ENCODE measurements at places on chromosomes 6 and 20.

DNA sequence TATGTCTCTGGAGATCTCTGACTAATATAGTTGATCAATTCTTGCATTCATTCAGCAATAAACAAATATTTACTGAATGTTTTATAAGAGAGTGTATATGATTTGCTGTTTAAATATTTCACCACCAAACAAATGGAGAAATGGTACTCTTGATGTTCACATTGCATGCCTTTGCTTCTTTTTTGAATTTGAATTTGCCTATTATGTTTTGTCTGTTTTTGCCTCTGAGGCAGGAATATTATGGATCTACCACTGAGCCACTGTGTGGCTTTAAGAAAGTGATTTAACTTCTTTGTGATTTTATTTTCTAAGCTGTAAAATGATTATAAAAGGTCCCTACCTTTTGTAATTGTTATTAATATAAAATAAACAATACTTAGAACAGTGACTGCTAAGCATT lies 345.0 kb downstream of the DOK5 start:
- no peak for DNase-seq

DNA sequence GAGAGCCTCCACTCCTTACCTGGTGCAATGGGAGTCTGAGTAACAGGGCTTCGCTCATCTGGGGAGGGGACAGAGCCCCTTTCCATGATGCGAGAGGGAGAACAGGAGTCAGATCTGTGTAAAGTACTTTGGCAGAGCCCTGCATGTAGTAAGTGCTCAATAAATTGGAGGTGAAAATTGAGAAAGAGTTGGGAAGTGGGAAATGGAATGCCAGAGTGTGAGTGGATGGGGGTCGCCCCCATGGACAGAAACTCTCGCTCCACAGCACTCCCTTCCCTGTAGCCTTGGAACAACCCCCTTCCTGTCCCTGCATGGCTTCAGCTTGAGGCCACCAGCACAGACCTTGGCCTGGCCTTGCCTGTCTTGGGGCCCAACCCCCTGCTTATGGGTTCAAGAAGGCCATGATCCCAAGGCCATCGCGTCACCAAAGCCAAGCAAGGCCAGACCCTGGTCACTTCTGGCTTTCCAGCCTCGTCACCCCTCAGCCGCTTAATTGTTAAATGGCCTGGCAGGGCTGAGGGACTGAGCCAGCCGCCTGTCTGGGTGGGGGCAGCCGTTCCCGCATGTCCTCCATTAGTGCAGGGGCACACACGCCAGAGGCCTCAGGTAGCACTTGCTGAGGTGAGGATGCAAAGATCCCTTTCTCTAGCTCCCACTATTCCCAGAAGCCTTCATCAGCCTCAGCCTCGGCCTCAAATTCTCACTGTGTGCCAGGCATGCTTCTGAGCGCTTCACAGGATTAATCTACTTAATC lies 93.7 kb upstream of the PTPN1 start:
- no peak for DNase-seq

DNA sequence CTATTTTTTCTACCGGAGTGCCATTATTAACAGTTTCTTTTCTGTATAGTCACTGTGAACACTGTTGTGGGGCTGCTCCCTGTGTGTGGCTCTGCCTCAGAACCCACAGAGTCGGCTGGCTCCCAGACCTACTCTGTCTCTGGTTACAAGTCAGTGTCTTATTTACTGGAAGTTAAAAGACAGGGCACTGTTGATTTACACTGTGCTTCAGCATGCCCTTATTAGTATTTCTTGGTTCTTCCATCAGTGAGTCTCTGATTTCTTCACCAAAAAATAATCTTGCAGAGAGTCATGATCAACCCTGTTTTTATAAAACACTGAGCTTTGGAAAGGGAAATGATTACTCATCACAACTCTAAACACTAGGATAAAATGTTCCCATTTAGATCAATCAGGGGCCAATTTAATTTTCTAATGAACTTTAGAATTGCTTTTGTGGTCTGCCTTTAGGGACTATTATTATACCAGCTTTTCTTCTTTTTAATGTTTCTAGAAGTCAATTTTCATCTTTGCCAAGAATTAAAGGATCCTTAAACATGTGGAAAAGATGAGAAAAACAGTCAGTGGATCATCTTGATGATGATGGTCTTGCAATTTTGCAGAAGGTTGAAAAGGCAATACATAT lies 92.6 kb downstream of the UTRN start:
- DNase-seq: no peak

GRCh38 chr6:41232667-41233066 lies 4.5 kb downstream of the TREML4 start:
- DNase-seq: no peak

- DNase-seq: no peak
These were observed 68.5 kb downstream of the TMEM200A start for GRCh38 chr6:130434174-130434873.

DNA sequence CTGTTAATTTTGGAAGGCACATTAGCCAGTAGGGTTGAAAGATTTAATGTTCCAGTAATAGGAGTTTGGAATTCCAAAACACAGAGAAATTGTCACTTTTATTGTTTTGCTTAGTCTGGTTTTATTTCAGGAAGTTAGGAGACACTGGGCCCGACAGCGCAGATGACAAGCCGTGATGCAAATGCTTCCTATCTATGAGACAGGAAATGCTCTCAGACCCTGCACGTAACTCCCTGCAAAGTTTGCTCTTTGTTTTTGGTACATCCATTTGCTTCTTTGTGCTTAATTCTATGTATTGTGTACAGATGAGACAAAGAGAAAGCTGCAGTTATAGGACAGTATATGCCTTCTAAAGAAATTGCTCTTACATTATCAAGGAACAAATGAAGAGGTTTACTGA lies 201.6 kb upstream of the SGK1 start:
- no peak for DNase-seq

- DNase-seq: no peak
These were observed 50.5 kb downstream of the SAMD5 start for GRCh38 chr6:147559006-147559405.

DNA sequence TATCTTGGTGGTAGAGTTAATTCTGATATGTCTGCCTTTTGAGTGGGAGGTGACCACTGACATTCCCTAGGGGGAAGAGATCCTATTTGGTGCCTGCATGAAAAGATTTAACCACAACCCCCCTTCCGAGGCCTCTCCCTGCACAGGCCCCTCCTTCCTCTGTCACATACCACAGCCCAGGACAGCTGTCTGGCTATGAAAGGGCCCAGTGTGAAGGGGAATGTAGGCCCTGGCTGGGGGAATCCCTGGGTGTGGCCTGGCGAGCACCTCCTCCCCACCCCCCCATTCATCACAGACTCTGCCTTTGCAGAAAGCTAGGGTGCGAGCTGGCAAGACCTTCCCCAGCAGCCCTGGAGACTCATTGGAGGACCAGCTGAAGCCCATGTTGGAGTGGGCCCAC lies 27.4 kb upstream of the MAPRE1 start:
- no peak for DNase-seq

- no peak for DNase-seq
These were observed 10.3 kb downstream of the PDE10A start for GRCh38 chr6:165652766-165653165.

DNA sequence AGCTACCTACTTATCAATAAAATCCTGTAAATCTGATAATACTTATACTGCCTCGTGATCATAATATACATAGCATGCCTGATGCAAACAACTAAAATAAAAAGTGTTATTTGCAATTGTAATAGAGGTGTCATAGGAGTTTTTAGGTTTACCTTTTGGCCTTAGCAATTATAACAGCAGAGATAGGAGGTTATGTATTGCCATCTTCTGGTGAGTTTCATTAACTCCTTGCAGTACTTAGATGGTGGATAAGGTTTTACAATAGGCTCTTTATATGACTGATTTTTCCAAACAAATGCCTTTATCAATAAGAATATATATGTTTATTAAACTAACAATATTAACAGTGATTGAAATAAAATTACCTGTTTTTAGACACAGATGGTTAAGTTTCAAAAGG lies 27.8 kb upstream of the MYCT1 start:
- DNase-seq: no peak

DNA sequence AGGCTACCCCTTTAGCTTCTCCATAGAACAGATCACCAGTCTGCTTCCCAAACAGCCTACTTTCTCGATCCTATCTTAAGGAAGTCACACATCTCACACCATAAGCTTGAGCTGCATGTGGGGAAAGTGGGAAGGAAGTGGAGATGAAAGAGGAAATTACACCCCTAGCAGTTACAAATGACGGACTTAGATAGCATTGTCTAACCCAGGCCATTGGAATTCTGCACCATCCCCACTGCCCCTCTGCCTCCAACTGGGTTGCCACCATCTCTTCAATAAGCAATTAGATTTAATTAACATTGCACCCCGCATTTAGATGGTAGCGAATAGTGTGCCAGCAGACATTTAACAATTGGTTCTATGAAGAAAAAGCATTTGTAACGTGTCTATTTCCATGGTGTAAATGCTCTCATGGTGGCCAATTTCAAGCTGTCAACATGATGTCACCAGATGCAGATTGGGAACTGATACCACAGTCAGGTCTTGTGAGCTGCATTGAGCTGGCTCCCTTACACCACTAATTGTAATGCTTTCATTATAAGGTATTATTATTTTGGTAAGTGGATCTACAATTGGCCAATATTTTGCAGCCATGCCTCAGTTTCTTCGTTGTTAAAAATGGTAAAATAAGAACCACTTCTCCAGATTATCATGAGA lies 124.7 kb downstream of the CD24 start:
- no peak for DNase-seq

DNA sequence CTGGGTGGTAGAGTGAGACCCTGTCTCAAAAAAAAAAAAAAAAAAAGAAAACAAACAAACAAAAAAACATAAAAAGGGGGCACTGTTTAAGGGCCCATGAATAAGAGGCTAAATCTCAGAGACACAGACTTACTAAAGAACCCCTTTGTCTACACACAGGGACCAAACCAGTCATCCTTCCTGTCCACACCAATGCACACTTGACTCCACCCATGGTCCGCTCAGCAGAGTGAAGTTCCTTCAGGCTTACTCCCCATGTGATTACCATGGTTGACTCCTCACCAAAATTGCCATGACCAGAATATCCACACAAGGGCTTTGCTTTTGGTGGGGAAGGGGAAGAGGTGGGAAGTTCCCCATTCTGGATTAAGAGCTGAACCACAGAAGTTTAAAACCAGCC lies 19.4 kb upstream of the REPS1 start:
- no peak for DNase-seq

GRCh38 chr6:125793863-125794262 lies 3.1 kb downstream of the NCOA7 start:
- DNase-seq: no peak

GRCh38 chr6:143107911-143108761 lies 47.4 kb downstream of the AIG1 start:
- no peak for DNase-seq

- no peak for DNase-seq
These were observed 29.3 kb downstream of the FOXF2 start for GRCh38 chr6:1418471-1419191.

- DNase-seq: no peak
These were observed 37.5 kb downstream of the SDHAF4 start for GRCh38 chr6:70604254-70604653.

DNA sequence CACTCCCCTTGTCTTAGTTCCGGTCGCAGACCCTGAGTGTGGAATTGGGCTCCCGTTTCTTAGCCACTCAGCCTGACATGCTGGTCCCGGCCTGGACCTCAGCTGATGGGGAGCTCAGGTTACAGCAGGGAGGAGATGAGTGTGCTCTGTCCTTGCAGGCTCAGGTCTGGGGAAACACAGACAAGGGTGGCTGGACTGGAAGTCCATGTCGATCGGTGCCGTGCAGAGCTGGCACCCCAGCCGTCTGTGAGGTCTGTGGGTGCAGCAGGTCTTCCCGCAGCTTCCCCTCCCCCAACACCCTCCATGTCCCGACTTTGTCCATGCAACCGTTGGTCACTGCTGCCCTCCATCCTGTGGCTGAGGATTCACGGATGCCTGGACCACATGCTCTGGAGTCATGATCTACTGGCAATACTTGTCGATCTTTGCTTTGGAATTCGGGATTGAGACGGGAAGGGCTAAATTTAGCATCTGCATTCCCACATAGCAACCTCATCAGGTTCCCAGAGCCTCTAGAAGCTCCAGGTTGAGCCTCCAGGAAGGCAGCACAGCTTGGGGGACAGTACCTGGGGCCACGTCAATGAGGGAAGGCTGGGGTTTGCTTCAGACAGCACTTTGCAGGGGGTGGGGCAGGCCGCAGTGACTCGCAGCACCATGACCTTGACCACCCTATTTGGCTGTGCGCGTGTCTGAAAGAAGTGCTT lies 118.8 kb downstream of the PSMB1 start:
- no peak for DNase-seq

GRCh38 chr20:31667315-31668285 lies 29.9 kb downstream of the COX4I2 start:
- no peak for DNase-seq

- DNase-seq: no peak
These were observed 115.3 kb upstream of the MRPS10 start for GRCh38 chr6:42332916-42333315.

DNA sequence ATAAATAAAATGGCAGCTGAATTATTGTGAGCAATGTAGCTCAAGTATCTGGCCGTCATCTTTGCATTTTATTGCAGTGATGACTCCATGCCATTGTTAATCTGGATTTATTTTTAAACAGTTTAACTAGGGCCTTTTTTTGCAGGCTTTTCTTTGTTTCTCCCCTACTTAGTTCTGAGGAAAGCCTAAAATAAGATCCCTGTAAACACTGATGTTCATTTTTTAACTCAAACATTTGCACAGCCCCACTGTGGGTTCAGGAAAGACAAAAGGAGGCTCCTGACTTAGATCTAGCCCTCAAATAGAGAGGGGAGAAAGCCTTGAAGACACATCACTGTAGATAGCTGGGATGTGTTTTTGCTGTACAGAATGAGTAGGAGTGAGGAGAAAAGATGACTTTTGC lies 69.2 kb downstream of the PLEKHG1 start:
- no peak for DNase-seq

DNA sequence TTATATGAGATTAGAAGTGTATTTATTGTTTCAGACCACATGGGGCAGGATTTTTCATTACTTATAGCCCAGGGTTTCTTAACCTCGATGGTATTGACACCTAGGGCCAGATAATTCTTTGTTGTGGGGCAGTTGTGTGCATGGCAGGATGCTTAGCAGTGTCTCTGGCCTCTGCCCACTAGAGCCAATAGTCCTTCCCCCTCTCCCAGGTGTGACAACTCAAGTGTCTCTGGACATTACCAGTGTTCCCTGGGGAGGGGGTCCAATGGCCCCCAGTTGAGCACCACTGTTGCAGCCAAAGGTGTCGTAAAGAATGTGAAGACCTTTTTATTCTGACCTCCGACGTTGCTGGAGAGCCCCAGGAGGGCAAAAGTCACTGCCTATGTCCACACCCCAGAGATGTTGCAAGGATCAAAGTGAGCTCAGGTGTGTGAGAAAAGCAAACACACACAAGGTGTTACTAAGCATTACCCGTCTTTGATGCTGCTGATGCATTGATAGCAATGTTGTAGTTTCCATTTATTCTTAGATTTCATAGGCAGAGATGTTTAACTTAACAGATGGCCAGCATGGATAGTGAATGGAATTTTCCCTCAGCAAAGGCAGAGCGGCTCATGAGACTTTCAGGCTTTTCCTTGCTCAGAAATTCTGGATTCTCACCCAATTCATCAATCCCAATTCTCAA lies 22.2 kb downstream of the BANF2 start:
- no peak for DNase-seq

GRCh38 chr6:593139-593906 lies 63.6 kb downstream of the HUS1B start:
- DNase-seq: no peak

GRCh38 chr6:160883999-160884398 lies 107.6 kb upstream of the MAP3K4 start:
- DNase-seq: no peak

- DNase-seq: no peak
These were observed 11.7 kb downstream of the TMEM244 start for GRCh38 chr6:129849456-129849855.
